ENCODE measurements at places on chromosomes 2 and 18.

DNA sequence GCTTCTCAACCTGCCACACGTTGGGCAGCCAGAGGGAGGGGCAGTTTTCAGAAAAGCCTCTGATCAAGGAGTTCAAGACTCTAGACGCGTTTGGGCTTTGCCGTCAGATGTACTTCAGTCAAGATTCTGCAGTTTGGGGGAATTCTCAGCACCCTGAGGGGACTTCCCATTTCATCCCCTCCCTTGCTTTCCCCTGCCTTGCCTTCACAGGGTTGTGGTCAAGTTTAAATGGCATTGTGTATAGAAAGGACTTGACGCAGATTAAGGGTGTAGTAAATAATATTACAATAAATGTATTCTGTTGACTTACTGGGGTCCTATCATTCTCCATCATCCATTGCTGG is 198.3 kb upstream of the NABP1 start:
- DNase-seq, result no peak

- no peak for DNase-seq
Measured at GRCh38 chr2:70472221-70472890, 81.3 kb downstream of the TGFA start.

- no peak for DNase-seq
Measured at GRCh38 chr2:160445673-160446072, 47.9 kb downstream of the RBMS1 start.

GRCh38 chr18:48842259-48843061 is 108.3 kb downstream of the SMAD7 start:
- peak; percentile 65 for DNase-seq

DNA sequence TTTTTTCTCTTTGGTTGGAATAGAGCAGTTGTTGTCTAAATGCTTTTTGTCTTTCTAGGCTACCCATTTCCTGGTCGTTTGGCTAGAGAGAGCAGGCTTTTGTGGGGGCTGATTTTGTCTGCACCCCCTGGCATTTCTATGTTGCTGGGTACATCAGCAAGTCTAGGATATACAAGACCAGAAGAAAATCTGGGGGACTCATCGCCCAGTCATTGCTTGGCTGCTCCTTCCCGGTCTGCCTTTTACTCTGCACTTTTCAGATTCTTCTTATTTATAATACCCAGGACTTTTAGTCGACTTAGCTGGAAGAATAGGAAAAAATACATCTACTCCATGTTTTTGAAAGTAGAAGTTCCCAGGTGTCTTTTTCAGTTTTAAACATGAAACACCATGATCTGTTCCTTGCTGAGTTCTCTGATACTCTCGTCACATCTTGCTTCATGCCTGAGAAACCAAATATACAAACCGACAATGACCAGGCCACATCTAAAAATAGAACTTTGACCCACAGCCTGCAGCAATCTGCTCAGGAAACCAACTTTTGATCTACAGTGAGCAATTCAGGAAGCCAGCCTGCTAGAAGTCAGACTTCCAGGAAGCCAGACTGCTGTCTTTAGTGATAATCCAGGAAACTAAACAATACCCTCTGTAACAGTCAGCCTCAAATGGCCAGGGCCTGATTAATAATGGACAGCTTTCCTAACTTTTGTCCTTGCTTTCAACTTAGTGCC is 163.8 kb upstream of the MEX3C start:
- peak; percentile 12 for DNase-seq

DNA sequence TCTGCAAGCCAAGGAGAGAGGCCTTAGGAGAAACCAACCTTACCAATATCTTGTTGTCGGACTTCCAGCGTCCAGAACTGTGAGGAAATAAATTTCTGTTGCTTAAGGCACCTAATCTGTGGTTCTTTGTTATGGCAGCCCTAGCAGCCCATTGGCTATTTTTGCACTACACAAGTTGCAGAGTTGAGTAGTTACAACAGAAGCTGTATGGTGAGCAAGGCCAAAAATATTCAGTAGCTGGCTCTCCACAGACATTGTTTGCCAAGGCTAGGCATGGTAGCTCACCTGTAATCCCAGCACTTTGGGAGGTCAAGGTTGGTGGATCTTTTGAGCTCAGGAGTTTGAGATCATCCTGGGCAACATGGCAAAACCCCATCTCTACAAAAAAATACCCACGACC is 27.1 kb upstream of the SCYGR1 start:
- DNase-seq, result no peak

DNA sequence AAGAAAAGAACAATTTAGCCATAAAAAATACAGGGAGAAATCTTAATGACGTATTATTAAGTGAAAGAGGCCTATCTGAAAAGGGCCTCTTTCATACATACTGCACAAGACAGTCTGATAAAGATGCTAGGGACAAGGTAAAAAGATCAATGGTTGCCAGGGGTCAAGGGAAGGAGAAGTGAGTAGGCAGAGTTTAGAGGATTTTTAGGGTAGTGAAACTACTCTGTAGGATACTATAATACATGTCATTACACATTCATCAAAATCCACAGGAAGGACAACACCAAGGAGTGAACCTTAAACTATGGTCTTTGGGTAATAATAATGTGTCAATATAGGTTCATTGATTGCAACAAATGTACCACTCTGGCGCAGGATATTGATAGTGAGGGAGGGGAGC is 289.3 kb downstream of the FSIP2 start:
- no peak for DNase-seq

- DNase-seq, result no peak
Measured at GRCh38 chr2:163646687-163647086, 89.1 kb downstream of the FIGN start.

GRCh38 chr2:233242231-233242927 is 9.1 kb upstream of the ATG16L1 start:
- no peak for DNase-seq

DNA sequence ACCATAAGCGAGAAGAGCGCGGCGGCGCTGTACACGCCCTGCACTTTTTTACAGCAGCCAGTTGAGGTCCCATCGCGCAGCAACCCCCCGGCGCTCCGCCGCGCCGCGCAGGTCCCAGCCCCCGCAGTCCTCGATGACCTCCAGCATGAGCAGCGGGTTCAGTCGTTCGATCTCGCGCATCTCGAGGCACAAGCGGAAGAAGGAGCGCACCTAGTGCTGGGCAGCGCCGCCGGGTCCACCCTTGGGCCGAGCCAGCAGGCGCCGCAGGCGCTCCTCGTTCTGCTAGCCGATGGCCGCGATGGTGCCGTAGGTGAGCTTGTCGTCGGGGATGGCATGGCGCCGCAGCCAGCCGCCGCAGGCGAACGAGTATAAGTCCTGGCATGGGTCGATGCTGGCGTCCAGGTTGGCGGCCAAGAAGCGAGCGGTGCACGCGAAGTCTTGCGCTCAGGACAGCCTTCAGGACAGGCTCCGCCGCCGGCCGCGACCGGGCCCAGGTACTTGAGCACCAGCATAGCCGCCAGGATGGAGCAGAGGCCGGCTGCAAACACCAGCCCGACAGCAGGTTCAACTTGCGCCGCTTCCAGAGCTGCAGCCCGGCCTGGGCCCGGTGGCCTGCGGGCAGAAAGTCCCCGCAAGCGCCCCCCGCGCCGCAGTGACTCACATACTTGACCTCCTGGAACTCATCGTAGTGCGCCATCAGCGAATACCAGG is 8.3 kb downstream of the ALPP start:
- no peak for DNase-seq
